ENCODE measurements at places on chromosomes 3 and 15. TPM values are rescaled to one million over a fixed set of nuclear protein-coding genes. Genes with fewer than 3 reads are reported as not detected.

Gene C3orf62
- 2.6 TPM for total RNA-seq

Gene CIB1
- 71.6 TPM for total RNA-seq

Gene PLA2G4E
- total RNA-seq, result not detected

Gene GOLGA8R
- total RNA-seq, result 4.3 TPM

Gene TRH
- not detected for total RNA-seq

Gene NOX5
- not detected for total RNA-seq

Gene ZPLD1
- not detected for total RNA-seq

Gene GCSAM
- not detected for total RNA-seq

Gene MYH15
- total RNA-seq, result 0.13 TPM

Gene WNT7A
- total RNA-seq, result not detected

DNA sequence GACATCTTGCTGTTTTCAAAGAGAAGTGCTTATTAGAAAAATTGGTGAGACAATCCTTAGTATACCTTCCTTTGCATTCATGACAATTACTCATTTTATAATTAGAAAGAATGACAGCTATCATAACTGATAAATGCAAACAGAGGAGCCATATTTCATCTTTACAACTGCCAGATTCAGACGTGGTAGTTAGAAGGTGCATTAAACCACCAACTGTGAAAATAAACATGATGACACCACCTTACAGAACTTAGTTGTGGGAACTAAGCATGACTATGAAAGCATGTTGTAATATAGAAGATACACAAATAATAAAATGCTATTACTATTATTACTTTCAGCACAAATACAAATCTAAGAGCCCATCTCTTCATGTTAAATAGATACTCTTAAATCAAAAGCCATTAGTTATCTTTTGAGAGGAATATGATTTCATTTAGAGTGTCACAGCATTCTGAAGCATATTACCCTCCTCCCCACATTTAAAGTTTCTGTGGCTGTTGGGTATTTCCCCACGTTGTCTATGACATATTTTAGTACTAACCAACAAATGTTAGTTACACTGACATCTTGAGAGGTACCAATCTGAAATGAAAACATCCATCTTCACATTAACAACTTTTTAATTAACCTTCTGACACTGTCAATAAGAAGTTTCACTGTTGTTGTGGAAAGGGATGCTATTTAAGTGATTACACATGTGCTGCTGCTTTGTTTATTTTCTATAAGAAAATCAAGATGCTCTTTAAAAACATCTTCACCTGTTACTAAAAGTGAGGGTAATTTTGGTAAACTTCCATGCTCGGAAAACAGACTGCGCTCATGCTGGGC is 163.8 kb downstream of the LSAMP start:
- no peak for DNase-seq

GRCh38 chr3:149037684-149038083 is 46.3 kb downstream of the GYG1 start:
- no peak for DNase-seq

- DNase-seq, result no peak
Measured at GRCh38 chr15:92751528-92751927, 96.0 kb upstream of the FAM174B start.

GRCh38 chr15:42719043-42719442 is 17.9 kb downstream of the CDAN1 start:
- DNase-seq, result no peak

- no peak for DNase-seq
Measured at GRCh38 chr3:152499791-152500385, 231.2 kb downstream of the MBNL1 start.

- no peak for DNase-seq
Measured at GRCh38 chr15:89175617-89176191, 45.7 kb downstream of the RLBP1 start.

DNA sequence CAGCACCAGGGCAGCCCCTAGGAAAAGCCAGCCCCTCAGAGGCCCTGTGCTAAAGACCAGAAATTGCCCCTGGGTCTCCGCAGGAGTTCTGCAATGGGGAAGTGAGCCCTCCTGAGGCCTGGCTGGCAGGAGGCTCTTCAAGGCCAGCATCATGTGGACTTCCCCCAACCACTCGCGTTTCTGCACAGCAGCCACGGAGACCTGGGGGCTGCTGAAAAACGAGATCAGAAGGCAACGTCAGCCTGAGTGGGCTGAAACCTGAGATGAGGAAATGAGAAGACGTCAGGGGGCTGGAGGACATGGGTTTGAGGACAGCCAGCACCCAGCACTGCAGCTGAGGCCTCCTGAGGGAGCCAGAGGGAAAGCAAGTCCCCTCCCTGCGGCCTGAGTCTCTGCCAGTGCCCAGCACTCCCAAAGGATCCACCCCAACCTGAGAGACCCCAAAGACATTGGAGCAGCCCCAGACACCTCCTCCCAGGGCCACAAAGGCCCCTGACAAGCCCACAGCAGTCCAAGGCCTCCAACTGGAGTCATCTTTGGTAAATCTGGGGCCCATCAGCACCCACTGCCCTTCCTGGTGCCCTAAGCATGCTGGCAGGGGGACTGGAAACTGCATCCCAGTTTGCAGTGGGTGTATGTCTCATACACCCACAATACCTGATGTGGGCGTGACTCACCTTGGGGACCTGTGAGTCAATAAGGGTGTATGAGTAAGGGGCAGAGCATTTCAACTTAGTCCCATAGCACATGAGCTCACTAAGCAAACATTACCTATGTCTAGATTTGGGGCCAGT is 29.2 kb upstream of the CYP11A1 start:
- no peak for DNase-seq

- DNase-seq, result no peak
Measured at GRCh38 chr15:63112871-63113270, 8.8 kb upstream of the LACTB start.

GRCh38 chr3:134252766-134253165 is 2.1 kb upstream of the RYK start:
- no peak for DNase-seq

- DNase-seq, result no peak
Measured at GRCh38 chr3:149577801-149578200, 80.0 kb downstream of the WWTR1 start.

DNA sequence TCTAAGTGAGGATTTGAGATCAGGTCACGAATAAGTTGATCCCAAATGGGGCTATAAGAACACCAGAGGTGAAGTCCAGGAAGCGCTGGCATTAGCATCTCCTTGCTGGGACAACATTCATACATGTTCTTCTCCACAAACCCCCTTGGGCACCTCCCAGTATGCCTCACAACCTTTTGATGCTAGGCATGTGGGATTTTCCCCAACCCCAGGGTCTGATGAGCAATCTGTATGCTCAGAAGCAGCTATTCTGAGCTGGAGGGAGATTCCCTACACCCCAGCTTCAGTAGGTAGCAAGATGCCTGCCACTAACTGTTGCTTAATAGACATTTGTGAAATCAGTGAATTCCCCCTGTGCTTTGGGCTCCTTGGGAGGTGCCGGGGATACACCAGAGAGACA is 32.2 kb downstream of the SLC6A11 start:
- DNase-seq, result no peak

GRCh38 chr15:53974813-53975212 is 3.4 kb upstream of the UNC13C start:
- DNase-seq, result no peak

DNA sequence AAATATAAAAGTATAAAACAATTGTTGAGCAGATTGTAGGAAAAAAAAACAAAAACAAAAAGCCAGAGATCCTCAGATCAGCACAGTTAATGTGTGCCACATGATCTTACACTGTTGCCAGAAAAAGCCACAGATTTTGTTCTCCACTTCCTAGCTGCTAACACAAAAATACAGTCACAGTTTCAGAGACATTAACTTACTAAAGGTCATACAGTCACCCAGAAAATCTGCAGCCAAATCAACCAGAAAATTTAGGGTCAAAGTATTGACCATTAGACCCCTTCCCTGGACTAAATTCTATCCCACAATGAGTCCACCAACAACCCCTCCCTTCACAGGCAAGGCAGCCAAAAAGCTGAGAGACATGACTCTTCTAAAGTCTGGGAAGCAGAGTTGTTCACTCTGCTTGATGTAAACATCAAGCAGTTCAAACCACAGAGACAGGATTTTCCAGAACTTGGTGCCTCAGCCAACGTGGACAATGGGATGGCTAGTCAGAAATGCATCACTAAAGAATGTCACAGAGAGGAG is 59.1 kb downstream of the SST start:
- no peak for DNase-seq

- DNase-seq, result no peak
Measured at GRCh38 chr3:10726787-10727186, 89.2 kb upstream of the SLC6A11 start.

DNA sequence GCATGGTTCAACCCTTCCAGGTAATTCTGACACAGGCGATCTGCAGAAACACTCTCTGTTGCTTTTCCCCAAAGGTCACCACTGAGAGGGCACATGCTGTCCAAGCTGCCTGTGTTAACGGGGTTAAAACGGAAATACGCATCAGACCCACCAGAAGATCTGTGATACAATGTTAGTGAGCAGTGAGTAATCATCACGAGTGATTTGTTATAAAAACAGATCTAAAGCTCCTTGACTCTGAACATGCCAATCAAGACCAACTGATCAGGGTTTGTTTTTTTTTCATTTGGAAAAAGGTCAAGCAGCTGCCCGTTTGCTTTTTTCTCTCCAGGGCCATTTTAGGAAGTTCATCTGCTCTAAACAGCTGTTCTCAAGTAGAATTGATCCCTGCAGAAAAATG is 43.2 kb downstream of the FGF12 start:
- DNase-seq, result no peak

DNA sequence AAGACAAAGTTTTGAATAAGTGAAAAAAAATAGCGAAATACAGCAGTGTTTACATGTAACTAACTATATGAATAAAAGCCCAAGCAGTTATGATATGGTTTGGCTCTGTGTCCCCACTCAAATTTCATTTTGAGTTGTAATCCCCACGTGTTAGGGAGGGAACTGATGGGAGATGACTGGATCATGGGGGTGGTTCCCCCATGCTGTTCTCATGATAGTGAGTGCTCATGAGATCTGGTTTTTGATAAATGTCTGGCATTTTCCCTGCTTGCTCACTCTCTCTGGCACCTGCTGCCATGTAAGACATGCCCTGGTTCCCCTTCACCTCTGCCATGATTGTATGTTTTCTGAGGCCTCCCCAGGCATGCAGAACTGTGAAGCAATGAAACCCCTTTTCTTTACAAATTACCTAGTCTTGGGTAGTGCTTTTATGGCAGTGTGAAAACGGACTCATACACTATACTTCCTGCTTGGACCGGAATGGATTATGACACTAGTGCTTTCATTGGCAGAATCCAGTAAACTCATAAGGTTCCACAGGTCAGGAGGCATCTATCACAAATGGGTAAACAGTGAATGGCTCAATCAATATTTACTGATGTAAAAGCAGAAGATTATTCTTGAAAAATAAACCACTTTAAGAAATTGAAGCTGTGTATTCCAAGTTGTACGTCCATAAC is 192.1 kb downstream of the CBLB start:
- DNase-seq, result no peak
